Stimulated activated CD4-positive, alpha-beta T cell treated with anti-CD3 and anti-CD28 coated beads, Interleukin-1b, Interleukin-23, amount 100 ng/mL, for 48 hours (primary cell): ENCODE measurements at places on chromosomes 12 and 14.

DNA sequence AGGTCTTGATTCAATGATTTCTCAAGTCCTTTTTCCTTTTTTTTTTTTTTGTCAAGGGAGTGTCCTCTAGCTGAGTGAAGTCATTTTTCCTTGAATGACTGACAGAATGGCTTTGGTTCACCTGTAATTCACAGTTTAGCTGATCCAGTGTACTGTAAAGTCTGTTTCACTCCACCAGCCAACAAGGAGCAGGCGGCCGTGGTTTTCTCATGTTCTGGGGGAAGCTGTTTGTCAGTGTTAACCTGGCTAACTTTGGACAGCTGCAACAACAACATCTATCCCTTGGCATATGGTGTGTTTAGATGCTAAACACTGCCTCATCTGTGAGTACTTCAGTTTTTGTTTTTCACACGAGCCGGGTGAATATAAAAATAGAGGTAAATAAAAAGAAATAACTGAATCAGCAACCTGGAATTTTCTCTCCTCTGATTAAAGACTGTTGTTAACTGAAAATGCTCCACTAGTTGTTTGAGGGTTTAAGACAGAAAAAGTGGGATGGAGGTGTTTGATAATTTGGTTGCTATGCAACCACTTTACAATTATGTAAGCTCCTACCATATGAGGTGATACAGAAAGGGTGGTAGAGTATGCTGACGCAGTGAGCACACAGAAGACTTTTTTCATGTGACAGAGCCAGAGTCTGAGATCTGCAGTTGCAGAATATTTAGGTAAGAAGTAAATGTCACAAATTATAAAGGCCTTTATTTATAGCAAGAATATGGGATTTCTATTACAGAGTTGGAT is 50.3 kb upstream of the SLC2A13 start:
- no peak for DNase-seq

DNA sequence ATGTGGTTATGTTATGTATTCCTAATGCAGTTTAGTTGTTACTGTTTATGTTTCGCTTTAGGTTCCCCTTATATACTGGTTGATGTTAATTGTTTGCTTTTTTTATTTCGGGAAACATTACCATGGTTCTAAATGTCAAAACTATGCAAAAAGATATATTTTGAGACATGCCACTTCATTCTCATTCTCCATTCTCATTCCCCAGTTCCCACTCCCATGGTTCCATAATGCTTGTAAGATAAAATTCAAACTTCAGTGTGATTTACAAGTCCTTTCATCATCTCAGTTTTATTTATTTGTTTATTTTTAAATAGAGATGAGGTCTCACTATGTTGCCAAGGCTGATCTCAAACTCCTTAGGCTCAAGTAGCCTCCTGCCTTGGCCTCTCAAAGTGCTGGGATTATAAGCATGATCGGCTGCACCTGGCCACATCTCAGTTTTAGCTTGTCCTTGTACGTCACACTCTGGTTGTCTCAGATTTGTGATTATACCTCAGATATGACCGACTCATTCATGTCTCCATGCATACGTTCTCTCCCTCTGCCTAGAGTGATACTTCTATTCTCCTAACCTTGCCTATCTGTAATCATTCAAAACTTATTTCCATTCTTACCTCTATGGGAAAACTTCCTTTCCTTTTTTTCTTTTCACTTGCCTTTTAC is 407.8 kb upstream of the RGS6 start:
- no peak for DNase-seq

DNA sequence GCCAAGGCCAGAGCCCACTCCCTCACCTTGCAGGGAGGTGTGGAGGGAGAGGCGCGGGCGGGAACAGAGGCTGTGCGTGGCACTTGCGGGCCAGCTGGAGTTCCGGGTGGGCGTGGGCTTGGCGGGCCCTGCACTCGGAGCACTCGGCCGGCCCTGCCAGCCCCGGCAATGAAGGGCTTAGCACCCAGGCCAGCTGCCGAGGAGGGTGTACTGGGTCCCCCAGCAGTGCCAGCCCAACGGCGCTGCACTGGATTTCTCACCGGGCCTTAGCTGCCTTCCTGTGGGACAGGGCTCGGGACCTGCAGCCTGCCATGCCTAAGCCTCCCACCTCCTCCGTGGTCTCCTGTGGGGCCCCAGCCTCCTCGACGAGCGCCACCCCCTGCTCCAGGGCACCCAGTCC is 107.5 kb downstream of the FAR2 start:
- no peak for DNase-seq

DNA sequence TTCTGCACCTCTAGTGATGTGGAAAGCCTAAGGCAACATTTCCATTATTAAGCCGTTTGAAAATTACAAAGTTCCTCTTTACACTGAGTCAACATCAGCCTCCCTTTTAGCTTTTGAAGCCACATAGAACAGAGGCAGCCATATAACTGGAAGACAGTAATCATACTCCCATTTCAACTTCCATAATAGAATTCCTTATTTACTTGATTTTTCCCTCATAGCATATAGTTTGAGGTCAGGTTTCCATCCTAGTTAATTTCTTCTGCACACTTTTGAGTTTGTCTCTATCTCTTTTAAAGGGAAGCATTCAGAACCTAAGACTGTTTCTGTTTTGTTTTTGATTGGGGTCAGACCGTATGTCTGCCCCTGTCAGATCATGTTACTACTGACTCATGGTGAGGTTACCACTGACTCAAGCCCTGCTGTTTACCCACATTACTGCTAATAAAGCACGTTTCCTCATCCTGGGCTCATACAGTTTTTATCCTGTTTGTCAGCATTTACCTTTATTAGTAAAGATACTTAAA is 161.0 kb downstream of the SLC38A4 start:
- peak; percentile 19 for DNase-seq

DNA sequence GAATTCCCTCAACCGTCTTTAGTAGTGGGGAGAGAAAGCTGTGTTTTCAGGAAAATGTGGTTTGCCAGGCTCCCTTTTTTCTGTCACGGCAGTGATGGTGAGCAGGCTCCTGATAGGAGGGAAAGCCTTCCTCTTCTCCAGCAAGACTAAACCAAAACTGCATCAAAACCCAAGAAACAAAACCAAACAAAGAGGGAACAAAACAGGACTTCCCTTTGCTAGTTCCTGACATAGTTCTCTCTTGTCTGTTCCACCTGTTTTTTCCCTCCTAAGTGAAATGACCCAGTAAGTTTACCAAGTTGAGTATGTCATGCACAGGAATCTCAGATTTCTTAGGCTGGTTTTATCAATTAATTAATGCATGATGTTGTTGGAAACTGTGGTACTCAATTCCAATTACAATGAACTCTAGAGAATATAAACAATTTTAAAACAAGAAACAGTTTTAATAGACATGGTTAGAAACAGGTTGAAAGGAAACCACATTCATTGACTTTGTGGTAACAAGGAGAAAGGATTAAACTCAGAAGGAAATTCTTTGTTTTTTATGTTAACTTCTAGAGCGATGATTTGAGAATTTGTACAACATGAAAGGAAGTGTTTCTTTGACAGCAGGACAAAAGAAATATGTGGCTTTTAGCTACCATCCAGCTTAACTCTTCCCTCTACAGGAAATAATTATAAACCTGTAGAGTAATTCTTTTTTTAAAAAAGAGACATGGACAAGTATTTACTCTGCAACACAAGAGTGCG is 23.0 kb upstream of the CSRP2 start:
- DNase-seq, result no peak
